ENCODE measurements at places on chromosomes 16 and 17.

DNA sequence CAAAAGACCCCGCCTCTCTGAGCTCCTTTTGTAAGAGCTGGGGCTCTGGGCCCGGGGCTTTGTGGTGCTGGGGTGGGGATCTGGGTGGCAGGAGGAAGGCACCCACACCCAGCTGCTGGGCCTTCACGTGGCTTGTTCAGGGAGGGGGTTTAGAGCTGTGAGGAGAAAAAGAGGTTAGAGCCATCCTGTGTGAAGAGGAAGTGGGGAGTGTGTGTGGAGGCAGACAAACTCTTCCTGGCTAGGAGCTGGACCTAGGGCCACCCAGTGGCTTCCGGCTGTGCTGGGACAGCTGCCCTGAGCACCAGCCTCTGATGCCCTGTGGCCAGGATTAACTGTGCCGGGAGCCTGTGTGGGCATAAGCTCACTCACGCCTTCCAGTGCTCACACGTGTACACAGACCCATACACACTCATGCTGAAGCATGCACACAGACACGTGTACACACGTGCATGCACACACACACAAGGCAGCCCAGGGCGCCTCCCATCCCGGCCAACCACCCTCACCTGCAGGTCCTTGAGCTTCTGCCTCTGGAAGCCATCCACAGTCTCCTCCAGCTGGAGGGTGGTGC is 7.4 kb downstream of the CIBAR2 start:
- DNase-seq, result peak; percentile 41

DNA sequence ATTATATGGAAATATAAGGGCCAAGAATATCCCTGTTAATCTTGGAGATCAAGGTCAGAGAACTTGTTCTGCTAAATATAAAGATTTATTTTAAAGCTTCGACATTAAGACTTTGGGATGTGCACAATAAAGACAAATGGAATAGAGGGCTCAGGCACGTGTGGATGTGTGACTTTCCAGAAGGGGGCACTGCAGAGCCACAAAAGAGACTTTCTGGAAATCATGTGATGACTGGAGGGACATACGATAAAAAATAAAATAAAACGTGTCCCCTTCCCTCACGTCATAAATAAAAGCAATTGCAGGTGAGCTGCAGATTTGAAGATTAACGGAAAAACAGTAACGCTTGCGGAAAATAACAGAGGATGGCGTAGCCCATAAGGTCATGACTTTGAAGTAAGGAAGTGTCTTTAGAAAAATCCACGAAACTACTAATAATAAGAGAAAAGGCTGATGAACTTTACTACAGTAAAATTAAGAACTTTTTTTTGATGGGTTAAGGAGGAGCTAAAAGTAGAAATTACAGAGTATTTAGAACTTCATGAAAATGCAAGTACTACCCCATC is 9.4 kb upstream of the ENGASE start:
- peak; percentile 20 for DNase-seq

GRCh38 chr16:87389245-87389644 is 2.9 kb upstream of the MAP1LC3B start:
- no peak for DNase-seq

DNA sequence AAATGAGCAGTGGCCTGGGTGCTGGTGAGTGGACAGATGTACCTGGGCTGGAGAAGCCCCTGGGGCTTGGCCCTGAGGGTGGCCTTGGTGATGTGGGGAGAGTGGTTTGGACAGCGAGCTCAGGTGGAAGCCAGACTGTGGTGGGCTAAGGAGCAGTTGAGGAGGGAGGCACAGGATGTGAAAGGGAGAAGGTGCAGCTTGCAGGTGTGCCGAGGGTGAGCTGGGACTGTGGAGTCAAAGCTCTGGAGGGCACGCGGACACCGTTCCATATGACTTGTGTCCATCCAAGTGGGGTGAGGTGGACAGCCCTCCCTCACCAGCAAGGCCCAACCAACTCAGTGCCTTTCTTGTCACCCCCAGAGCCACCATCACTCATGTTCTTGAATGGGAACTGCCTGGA is 170.8 kb upstream of the ZNF267 start:
- no peak for DNase-seq

GRCh38 chr16:4172070-4172469 is 55.8 kb upstream of the ADCY9 start:
- no peak for DNase-seq

GRCh38 chr17:19345067-19345460 is 17.5 kb downstream of the B9D1 start:
- no peak for DNase-seq

DNA sequence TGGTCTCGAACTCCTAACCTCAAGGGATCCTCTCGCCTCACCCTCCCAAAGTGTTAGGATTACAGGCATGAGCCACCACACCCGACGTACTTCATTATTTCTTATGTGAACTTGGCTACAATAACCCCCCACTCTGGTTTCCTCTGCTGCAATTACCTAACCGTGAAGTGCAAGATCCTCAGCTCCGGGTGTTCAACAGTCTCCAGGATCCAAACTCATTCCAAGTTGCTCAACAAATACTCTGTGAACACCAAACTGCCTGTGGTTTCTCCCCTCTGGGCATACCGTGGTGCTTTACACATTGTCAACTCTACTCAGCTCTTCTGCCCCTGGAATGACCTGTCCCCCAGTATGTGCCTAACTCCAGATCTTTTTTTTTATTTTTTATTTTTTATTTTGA is 6.8 kb upstream of the SULT1A1 start:
- DNase-seq, result no peak

DNA sequence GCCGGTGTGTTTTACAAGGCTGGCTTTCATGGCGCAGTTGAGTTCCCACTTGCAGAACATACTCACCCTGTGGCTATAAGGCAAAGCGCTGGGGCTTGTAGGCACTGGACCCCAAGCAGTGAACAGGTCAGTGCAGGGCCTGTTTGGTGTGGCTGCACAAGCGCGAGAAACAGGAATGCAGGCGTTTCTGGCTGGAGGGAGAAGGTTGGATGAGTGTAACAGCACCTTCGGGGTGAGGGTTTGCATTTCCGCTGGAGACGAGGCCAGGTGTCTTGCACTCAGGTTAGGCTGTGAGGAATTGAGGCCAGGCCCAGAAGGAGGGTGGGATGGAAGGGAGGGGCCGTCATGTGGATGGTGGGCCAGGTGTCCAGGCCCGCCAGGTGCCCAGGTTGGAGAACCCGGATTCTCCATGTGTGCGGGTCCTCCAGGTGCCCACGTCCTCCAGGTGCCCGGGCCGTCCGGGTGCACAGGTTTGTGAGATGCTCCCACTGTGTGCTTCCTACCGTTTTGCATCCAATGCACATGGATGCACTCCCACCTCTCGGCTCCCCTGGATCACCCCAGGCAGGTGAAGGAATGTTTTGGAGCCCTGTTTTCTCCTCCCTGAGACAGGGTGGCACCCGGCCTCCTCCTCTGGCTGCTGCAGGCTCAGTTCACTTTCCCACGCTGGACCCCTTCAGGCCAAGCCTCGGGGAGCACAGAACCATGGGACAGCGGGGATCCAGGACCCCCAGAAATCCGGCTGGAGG is 46.0 kb downstream of the SLC7A5 start:
- no peak for DNase-seq

GRCh38 chr17:82444284-82444893 is 6.2 kb downstream of the CYBC1 start:
- DNase-seq, result no peak

DNA sequence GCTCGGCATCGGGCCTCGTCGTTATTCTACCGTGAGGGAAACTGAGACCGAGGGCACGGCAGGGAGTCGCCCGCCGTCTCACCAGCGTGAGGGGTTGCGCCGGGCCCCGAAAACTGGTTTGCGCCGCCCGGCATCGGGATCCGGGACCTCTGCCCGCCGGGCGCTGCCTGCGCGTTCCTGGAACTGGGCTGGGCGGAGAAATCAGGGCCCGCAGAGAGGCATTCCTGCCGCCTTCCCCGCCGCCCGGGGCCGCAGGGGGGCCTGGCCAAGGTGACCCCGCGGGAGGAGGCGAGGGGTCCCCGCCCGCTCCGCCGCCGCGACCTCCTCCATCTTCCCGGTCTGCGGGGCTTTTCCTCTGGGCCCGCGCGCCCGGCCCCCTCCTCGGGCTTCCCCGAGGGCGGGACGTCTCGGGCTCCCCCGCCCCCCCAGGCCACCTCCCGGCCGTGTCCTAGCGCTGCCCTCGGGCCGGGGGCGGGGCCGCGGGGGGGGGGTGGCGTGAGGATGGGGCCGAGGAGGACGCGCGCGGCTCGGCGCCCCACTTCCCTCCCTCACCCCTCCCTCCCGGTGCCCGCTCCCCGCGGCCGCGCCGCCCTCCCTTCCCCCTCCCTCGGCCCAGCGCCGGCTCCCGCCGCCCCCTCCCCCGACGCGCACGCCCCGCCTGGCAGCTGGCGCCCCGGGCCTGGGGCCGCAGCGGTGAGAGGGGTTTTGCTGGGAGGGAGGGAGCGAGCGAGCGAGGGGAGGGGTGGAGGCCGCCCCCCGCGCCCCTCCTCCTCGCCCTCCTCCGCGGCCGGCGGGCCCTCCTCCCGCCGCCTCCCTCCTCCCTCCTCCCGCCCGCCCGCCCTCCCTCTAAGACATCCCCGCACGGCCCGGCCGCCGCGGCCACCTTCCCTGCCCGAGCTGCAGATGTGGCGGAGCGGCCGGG is at the start of gene GLIS2:
Gene GLIS2, plus strand, starts transcription at position 882 of the 922 bp plus-strand sequence. CDS start 16,214 bp downstream, outside the sequence.
- no peak for DNase-seq

DNA sequence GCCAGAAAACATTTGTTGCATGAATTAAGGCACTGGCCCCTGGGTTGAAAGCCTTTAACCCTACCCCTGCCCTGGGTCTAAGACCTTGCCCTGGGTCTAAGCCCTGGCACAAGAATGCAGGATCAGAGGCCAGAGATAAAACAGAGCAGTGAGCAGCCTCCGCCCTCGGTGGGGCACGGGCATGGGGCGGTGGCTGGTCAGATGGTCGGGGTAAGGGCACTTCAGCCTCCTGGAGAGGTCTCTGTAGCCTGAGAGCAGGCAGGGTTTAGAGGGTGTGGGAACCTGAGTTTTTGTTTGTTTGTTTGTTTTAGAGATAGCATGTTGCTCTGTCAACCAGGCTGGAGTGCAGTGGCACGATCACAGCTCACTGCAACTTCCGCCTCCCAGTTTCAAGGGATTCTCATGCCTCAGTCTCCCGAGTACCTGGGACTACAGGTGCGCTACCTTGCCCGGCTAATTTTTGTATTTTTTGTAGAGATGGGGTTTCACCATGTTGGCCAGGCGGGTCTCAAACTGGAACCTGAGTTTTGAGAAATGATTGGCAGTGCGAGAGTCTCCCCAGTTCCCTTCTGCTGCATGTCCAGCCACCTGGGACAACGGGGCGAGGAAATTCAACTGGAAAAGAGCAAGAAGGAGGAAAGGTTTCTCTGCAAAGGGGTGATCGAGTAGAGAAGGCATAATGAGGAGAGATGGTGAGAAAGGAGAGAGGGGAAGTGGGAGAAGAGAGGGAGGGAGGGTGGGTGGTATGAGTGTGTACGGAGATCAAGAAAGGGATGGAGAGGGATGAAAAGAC is 27.7 kb downstream of the TNS4 start:
- no peak for DNase-seq

- DNase-seq, result no peak
Measured at GRCh38 chr16:9481747-9482730, 390.6 kb downstream of the HAPSTR1 start.

DNA sequence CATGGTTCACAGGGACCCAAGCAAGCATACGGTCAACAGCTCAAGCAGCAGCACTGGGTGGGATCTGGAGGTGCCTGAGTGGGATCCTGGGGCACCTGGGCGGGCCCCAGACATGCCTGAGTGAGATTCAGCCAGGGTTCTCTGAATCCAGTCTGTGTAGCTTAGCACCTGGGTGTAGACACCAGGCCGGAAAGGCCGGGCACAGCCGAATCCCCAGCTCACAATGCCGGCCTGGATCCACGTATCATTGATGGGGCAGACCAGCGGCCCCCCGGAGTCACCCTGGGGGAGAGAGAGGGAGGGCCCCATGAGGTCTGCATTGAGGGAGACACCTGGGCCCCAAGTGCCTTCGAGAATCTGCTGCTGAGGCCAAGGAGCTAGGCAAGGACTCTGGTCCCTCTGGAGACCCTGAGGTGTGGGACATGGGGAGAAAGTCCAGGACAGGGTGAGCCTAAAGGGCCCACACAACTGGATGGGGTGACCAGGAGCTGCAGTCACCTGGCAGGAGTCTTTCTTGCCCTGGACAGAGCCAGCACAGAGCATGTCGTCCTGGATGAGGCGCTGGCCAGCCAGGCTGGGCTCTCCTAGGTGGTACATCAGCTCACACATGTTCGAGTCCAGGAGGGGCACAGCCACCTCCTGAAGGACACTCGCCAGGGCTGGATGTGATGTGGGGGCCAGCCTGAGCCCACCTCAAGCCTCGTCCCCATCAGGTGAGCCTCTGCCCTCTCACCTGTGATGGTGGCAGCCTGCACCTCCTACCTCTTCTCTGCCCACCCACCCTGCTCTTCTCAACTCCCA is 9.7 kb downstream of the ZG16B start:
- no peak for DNase-seq

- DNase-seq, result no peak
Measured at GRCh38 chr16:69526831-69527655, 38.7 kb upstream of the NFAT5 start.

GRCh38 chr16:4330277-4330874 is 14.5 kb downstream of the GLIS2 start:
- peak; percentile 68 for DNase-seq

GRCh38 chr16:27566417-27566816 is 16.5 kb downstream of the KATNIP start:
- no peak for DNase-seq

DNA sequence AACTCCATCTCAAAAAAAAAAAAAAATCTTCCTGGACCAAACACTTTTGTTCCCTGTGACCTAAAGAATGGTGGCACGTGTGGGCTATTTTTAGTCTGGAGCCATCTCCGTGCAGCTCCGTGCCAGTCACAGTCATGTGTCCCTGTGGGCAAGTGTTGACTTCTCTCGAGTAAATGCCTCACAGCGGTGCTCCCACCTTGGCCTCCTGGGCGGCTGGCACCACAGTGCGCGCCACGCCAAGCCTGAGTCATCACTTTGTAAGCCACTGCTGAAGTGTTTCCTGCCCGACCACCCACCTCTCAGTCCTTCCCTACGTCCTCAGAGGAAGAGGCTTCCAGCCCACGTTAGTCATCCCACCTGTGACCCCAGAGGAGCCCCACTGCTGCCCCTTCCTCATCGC is 10.9 kb upstream of the HEXD start:
- DNase-seq, result no peak

DNA sequence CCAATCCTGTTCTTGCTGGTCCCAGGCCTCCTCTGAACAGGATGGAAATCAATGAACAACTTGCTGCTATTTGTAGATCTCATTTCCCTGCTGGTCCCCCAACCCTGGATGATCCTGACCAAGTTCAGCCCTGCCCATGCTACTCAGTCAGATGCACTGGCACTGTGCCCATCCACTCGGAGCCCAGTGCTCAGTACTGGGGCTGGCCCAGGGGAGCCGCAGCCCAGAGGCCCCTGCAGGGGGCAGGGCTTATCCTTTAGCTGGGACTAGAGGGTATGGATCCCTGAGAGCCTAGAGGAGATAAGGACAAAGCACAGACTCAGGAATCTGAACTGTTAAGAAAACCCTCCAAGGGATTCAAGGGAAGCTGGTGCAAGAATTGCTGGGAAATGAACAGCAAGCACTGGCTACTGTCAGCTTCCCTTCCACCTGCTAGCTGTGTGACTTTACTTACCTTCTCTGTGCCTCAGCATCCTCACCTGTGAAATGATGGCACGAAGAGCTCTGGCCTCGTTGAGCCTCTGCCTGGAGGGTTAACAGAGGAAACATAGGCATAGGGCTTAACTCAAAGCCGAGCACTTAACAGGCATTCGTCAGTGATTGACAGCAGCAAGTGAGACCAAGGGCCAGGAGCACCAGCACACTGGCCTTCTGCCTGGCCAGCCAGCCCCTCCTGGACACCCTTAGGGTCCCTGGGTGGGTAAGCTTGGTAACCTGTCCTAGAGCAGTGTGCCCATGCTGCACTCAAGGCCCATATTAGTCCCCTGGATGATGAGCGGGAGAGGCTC is 29.8 kb upstream of the C1QL1 start:
- no peak for DNase-seq
